ENCODE measurements at places on chromosomes 6 and 20.

GRCh38 chr6:152879681-152880080 lies 103.2 kb downstream of the FBXO5 start:
- no peak for DNase-seq

GRCh38 chr6:38306931-38307330 lies 332.8 kb downstream of the BTBD9 start:
- DNase-seq: no peak

DNA sequence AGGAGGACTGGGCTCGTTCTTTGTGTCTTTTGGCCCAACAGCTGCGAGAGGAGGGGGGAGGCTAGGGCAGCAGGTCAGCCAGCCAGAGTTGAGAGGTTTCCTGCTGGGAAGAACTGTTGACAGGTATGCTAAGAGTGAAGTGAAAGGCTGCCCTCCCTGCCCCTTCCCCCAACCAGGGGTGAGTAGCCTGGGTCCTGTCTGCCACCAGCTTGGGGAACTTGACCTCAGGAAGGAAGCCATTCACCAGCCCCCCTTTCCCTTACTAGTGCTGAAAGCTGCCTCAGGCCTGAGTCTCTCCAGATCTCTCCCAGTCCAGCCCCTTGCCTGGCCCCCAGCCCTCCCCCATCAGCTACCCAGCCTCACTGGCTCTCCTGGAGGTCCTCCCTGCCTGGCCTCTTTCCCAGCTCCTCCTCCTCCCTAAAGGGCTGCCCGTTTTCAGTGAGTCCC lies 20.7 kb upstream of the ZNF76 start:
- DNase-seq: no peak

DNA sequence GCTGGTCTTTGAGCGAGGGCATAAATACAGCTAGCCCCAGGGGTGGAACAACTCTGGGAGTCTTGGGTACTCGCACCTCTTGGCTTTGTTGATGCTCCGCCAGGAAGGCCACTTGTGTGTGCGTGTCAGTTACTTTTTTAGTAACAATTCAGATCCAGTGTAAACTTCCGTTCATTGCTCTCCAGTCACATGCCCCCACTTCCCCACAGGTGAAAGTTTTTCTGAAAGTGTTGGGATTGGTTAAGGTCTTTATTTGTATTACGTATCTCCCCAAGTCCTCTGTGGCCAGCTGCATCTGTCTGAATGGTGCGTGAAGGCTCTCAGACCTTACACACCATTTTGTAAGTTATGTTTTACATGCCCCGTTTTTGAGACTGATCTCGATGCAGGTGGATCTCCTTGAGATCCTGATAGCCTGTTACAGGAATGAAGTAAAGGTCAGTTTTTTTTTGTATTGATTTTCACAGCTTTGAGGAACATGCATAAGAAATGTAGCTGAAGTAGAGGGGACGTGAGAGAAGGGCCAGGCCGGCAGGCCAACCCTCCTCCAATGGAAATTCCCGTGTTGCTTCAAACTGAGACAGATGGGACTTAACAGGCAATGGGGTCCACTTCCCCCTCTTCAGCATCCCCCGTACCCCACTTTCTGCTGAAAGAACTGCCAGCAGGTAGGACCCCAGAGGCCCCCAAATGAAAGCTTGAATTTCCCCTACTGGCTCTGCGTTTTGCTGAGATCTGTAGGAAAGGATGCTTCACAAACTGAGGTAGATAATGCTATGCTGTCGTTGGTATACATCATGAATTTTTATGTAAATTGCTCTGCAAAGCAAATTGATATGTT lies 19.2 kb downstream of the IRF4 start:
- no peak for DNase-seq

DNA sequence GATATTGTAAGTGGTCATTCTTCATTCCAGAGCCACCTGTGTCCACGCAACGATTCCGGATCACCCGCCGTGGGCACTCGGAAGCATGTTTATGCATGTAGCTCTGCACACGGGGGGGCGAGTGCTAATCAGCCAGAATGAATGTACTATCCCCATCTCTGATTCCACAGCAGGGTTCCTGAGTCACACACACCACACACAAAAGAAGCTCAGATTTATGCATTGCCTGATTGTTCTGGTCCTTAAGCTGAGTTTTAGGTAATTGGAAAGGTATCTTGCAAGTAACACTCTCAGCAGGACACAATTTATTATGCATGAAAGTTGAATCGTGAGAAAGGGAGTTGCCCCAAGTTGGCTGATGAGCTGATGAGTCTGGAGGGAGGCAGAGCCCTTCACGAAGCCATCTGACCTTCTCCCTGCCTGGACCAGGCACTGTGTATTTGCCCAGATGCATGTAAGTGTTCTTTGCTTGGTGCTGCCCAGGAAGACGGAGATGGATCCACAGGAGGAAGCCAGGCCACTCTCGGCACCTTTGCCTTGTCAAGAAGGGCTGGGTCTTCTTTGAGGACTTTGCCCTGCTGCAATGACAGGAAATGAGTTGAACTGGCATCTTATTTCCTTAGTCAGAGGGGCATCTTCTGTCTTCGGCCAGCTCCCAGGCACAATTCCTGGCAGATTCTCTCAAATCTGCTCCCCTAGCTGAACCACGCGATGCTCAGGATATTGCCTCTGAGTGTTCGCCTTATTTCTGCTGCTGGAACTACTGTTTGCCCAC lies 141.1 kb downstream of the SYNDIG1 start:
- no peak for DNase-seq

DNA sequence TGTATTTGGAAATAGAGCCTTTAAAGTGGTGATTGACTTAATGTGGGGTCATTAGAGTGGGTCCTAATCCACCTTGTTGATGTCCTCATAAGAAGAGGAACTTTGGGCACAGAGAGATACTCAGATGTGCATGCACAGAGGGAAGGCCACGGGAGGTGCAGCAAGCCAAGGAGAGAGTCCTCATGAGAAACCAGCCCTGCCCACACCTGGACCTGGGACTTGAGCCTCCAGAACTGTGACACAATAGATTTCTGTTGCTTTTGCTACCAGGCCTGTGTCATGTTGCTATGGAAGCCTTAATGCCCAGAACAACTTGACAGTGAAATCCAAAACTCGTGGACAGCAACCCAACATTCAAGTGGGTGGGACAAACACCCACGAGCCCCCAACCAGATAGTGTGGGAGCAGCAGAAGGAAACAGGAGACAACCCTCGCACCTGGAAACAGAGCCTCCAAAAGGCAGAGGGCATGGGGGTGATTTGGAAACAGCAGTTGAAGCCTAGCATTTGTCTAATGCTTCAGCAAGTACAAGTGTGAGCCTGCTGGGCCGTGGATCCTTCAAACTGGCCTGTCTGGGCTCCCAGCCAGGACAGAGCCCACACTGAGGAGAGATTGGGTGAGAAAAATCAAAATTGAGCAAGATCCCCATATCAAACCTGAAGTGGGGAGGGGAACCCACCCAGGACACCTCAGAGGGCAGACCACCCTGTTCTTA lies 201.0 kb upstream of the CST7 start:
- no peak for DNase-seq

DNA sequence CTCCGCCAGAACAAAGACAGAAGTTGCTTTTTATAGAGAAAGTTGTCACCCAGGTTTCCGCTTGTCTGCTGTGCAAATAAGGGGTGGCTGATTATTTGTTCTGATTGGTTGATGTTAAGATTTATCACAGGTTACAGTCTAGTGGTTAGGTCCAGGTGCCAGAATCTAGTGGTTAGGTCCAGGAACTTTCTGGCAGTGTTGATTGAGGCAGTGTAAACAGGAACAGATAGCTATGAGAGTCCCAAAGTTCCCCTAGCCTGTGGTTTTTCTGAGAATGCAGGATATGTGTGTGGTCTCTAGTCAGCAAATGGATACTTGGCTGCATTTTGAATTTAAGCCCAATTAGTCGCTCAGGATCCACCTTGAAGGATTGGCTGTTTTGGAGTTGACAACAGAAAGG lies 148.0 kb downstream of the TMEM200A start:
- DNase-seq: peak; percentile 29

GRCh38 chr20:60057866-60058807 lies 99.9 kb downstream of the CDH26 start:
- DNase-seq: peak; percentile 25

GRCh38 chr6:46269447-46270229 lies 98.9 kb upstream of the ENPP5 start:
- DNase-seq: no peak

GRCh38 chr6:103079867-103080266 lies 1686.4 kb downstream of the GRIK2 start:
- no peak for DNase-seq
